ENCODE measurements at places on chromosomes 3 and 15.
A peak's percentile ranks its signal among the peaks of the same experiment; 100 is the strongest.

DNA sequence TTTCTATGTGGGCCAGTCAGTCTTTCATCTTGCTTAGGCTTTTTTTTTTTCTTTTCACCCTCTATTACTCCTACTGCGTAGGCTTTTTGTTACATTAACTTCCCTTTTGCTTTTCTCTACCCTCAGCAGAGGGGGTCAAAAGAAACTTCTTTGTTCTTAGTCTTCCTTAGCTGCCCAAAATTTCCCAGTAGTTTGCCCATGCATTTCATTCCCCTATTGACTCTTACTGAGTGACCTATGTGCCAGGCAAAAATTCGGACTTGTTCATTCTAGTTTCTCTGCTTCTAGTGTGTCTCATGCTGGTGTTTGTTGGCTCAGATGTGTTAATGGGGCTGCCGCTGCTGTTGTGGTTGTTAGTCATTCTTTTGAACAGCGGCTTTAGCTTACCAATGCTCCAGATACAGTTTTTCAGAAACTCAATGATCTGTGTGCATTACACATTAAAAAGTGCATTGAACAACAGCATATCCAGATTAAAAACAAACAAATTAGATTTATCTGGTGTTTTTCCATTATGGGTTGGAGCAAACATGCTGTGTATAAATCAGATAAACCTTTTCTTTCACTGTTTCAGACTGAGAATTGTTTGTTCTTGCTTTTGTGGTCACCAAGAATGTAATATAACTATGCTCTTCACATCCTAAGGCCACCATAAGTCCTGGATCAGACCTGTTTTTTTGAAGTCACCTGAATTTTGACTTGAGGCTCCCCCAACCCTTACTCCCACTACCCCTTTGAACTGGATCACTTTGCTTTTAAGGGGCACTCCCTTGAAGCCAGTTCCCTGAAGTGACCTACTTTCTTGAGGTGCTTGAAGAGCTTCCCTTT, 43.1 kb downstream of the PDE8A start:
- no peak for DNase-seq

- DNase-seq = no peak
Observed at GRCh38 chr15:23570486-23570885, 5.0 kb downstream of the MKRN3 start.

GRCh38 chr3:107939691-107940442, 151.0 kb downstream of the CD47 start:
- DNase-seq = no peak

GRCh38 chr3:182848906-182849305, 55.6 kb downstream of the ATP11B start:
- DNase-seq = no peak

DNA sequence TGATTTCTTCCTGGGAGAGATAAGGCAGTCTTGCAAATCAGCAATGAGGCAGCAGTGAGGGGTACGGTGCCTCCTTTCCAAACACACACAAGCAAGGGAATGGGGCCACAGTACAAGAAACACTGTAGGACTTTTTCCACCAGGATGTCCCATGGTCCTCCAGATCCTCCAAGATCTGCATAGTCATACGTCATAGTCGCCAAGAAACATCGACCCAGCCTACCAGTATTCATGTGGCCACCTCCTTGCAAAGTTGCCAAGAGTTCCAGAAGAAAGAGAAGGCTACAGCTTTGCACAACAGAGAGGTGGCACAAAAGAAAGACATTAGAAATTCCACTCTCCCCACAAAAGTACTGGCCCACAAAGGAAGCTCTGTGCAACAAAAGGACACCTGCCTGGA, 257.9 kb downstream of the CTNNB1 start:
- no peak for DNase-seq

DNA sequence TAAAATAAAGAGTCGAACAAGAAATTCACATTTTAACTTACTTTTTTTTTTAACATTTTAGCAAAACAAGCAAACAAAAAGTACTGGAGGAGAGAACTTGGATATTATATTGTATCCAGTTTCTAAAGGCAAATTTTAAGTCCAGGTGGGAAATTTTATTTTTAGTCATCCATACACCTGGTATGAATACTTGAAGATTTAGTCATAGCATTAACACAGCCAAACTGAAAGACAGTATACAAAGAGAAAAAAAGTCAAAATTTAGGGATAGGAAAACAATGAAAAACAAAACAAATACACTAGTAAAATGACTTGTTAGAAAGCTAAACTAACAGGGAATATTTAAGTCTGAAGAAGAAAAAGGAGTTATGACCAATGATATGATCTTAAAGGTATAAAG, 69.1 kb downstream of the PROS1 start:
- no peak for DNase-seq

DNA sequence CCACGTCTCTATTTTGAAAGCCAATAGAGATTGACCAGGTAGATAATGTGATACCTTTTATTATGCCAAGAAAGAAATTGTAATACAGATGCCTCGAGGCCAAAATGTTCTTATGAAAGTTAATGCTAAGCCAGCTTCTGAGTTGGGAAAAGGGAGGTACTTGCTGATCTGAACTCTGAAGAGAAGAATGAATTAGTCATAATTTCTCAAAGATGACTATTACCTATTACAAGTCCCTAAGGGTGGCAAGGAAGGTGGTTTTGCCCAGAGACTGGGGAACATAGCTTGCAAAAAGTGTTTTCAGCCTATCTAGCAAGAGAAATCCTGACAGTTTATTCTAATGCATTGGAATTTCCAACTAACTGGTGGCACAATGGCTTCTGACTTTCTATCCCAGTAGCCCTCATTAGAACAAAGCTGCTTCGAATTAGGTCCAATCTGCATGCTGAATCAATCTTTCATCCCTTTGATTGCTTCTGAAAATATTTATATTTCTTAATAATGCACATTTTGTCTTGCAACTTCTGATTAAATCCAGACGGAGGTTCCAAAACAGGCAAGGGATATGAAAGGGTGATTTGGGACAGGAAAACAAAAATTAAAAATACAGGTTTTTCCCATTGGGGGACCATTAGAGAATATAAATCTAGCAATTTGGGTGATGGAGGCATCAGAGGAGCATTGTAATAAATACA, 17.7 kb upstream of the NR2F2 start:
- DNase-seq = no peak

GRCh38 chr15:67067930-67068551, 2.6 kb downstream of the SMAD3 start:
- DNase-seq = no peak

GRCh38 chr3:87268646-87269211, 7.7 kb downstream of the POU1F1 start:
- DNase-seq = no peak

DNA sequence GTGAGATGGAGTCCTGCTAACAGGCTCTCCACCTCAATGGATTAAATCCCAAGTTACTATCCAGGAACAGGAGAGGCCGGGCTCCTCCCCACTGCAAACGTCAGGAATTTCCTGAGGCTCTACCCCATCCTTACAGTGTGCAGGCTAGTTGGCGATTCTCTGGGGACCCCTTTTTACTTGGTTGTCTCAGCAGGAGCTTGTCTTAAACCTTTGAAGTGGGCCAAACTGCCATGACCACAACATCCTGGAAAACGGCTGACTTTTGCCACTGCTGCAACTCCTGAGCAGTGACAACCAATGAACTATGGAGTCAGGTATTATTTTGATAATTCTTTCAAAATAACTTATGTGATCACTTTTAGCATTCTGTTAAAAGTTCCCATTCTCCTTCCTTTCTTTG, 440.9 kb upstream of the CCDC54 start:
- DNase-seq = no peak

- DNase-seq = no peak
Observed at GRCh38 chr15:88431441-88431840, 35.7 kb downstream of the MRPL46 start.

DNA sequence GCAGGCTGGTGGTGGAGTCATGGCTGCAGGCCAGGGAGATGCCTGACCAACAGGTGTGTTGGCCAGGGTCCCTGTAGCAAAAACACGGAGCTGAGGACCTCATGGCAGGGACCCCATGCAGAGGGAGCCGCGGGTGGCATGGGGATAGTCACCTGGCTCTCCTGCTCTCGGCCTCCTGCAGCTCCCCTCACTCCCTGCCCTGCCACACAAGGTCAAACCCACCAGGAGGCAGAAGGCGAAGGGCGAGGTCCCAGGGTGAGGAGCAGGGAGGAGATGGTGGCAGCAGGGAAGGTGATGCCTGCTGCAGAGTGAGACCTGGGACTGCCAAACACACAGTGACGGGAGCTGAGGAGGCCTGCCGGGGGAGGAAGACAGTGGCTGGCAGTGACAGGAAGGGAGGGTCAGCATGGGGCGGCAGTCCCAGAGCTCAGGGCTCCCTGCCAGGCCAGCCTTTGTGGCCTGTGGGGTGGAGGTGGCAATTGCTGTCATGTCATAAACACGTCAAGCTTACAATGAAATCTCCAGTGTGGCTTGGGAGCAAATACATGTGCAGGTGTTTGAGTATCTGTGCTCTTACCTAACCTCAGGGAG, 144.3 kb downstream of the TJP1 start:
- no peak for DNase-seq

- DNase-seq = no peak
Observed at GRCh38 chr15:71375934-71376333, 260.7 kb downstream of the THSD4 start.

GRCh38 chr15:31517711-31518110, 191.1 kb downstream of the KLF13 start:
- DNase-seq = no peak

DNA sequence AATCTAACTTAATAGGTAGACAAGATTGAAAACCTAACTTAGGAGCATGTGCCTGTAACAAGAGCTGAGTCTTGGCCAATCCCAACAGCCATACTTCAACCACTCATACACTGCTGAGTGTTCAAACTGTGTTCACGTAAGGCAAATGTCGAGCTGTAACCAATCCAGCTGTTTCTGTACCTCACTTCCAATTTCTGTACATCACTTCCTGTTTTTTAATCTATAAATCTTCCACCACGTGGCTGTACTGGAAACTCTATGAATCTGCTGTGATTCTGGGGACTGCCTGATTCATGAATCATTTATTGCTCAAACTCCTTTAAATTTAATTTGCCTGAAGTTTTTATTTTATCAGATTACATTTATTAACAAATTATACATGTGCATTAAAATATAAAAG, 44.6 kb upstream of the NEDD4 start:
- no peak for DNase-seq

DNA sequence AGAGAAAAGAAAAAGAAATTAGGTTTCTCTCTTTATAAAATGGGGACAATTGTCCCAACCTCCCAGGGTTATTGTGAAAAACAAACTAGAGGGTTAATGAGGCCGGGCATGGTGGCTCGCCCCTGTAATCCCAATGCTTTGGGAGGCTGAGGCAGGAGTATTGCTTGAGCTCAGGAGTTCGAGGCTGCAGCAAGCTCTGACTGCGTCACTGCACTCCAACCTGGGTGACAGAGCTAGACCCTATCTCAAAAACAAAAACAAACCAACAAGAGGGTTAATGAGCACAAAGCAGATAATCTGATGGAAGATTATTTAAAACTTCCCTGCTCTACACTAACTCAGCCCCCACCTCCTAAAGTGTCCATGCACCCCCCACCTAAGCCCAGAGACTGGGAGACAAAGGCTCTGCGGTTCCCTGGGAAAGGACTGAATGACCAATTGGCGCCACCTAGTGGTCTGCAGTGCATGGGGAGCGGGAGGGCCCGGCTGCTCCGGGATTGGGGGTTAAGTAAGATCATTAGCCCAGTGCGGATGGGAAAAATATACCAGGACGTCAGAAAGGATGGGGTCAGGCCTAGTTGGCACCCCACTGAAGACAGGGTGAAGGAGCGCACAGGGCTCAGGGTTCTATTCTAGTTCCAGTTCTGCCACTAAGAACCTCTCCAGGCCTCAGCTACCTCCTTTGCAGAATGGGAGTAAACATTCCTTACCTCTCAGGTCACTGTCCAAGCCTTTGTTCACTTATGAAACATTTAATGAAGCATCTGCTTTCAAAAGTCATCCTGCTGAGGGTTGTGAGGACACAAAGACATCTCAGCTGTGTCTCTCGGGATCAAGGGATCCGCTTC, 15.6 kb downstream of the PIF1 start:
- peak; percentile 41 for DNase-seq

DNA sequence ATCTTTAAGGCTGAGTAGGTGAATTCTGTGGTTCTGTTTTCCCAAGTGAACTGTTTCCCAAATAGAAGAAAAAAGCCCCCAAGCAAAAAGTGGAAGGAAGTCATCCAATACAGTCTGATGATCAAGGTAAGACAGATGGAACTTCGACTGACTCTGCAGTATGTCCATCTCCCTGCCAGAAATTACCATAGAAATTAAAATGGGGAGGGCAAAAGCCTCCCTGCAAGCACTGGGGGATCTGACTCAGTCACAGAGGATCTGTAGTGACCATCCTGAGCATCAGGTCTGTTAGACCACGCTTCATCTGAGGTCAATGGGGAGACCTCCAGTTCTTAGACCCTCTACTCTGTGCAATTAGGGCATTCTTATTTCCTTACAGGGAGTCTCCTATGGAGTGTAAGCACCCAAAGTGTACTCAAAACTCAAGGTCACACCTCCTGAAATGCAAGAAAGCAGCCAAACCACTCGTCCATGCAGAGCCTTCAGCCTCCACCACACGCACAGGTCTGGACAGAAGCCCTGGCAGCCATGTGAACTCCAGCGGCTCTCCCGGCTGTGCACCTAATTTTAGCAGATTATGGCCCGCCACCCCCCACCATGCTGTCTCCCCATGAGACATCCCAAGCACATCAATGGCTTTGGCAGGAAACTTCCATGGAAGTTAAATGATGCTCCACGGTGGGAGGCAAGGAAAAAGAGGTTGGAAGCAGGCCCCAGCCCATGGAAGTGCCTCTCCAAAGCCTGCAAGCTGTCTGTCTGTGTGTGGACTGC, 348.7 kb downstream of the NTRK3 start:
- DNase-seq = no peak

DNA sequence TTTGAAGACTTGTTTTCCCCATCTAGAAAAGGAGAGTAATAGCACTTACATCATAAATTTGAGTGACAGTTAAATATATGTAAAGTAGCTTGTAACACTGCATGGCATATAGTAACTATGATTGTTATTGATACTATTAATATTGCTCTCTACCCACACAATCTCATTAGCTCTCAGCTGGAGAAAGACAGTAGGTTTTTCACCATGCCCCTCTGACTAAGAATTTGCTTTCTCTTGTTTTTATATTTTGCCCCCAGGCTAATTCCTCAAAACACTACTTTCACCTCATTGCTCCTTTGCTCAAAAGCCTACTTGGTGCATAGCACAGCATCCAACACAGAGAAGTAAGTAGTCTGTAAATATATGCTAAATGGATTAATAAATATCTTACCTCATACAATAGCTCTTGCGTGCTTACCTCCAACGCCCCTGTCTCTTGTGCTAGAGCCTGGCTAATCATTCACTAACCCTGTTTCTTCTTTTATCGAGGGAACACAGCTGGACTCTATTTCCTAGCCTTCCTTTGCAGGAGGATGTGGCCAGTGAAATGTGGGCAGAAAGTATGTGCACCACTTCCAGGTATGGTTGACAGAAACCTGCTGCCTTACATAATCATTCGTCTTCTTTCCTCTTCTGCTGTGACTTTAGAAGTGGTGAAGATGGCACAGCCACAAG, 190.0 kb downstream of the PLCH1 start:
- no peak for DNase-seq

- DNase-seq = no peak
Observed at GRCh38 chr3:184491867-184492615, 69.5 kb upstream of the EPHB3 start.

GRCh38 chr3:190718671-190719070, 143.8 kb downstream of the GMNC start:
- DNase-seq = no peak

Data from stimulated activated CD4-positive, alpha-beta T cell treated with anti-CD3 and anti-CD28 coated beads, Interleukin-12 subunit alpha, Interleukin-12 subunit beta, amount 100 ng/mL, for 48 hours (primary cell).